Smooth muscle cell of the coronary artery (primary cell): ENCODE measurements at places on chromosomes 6 and 20. TPM values are rescaled to one million over a fixed set of nuclear protein-coding genes. Genes with fewer than 3 reads are reported as not detected.

The SIRPD gene
- not detected in 2 replicates for total RNA-seq

The NRN1 gene
- 0.15 and 8.7 TPM in 2 replicates for total RNA-seq

The ARFGAP1 gene
- 52.7 and 84.5 TPM in 2 replicates for total RNA-seq

The PTGIS gene
- 157 and 209 TPM in 2 replicates for total RNA-seq

The SLC22A2 gene
- 0.15 TPM in 1 of 2 replicates, not detected in the other for total RNA-seq

The EYA2 gene
- total RNA-seq = 0.15 and 0.70 TPM in 2 replicates

The SLC22A16 gene
- total RNA-seq = not detected in 2 replicates

The RBPJL gene
- not detected in 2 replicates for total RNA-seq

The ACTL10 gene
- total RNA-seq = 1.5 and 2.8 TPM in 2 replicates

The CNR1 gene
- 0.45 TPM in 1 of 2 replicates, not detected in the other for total RNA-seq
